Effector CD4-positive, alpha-beta T cell (primary cell): ENCODE measurements at places on chromosomes 6 and 20.

DNA sequence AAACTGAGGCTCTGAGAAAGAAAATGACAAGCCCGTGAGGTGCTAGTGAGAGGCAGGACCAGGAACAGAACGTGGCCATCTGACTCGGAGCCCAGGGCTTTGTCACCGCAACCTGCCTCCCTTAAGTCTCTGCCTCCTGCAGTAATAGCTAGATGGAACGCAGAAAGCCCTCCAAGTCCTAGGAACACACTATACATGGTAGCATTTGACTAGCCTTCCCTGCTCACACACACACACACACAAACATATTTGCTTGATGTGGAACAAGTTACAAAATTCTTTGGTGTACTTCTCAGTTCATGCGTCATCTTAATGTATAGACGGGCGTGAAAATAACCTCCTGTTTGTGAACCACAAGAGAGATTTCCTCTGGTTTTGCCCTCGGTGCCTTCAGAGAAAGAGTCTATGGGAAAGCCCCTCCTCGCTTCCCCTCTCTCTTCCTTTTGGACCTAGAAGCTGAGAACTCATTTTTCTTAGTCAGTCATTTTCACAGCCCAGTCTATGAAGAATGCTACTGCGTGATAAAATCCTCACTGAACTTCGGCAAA, 38.8 kb downstream of the C6orf52 start:
- DNase-seq: no peak

DNA sequence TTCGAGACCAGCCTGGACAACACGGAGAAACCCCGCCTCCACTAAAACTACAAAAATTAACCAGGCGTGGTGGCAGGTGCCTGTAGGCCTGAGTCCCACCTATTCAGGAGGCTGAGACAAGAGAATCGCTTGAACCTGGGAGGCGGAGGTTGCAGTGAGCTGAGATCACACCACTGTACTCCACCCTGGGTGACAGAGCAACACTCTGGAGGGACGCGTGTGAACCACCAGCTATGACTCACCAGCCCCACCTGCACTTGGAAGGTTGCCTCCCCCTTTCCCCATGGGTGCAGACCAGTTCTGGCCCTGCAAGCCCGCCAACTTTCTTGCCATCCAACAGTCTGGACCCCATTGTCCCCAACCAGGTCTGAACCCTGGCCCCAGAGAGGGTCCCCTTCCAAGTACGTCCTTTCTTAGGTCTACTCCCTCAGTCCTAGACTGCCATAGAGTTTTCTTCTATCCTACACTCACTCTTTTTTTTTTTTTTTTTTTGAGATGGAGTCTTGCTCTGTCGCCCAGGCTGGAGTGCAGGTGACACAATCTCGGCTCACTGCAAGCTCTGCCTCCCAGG, 29.2 kb downstream of the ATP9A start:
- DNase-seq: no peak

DNA sequence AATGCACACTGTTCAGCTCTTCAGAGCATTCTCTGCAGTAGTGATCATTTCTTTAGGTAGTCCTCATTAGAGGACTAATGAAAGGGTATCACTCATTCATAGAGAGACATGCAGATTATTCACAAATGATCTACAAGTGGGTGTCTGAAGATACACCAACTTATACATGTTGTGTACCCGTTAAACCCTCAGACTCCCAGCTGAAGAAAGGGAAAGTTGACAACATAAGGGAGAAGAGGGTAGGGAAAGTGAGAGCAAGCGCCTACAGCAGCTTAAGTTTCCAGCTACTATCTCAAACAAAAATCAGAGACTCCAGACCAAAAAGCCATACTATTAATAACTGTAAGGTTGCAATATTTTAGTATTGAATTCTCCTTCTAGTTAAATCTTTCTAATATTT, 37.1 kb downstream of the FAXC start:
- DNase-seq: no peak

DNA sequence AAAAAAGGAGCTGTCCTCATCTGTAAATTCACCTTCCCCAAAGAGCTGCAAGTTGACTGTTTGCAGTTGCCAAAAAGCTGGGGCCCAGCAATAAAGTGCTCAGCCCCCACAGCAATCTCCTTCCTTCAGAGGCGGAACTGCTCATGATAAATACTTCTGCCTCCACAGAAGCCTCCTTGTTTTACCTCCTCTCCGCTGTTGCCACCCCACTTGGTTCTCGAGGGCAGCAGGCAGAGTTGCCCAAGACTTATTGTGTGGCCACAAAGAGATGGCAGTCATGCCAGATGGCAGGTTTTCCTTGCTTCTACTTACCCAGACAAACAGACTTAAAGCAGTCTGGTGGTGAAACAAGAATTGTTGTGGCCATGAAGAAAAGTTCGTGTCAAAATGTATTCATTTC, 66.3 kb downstream of the SLX4IP start:
- DNase-seq: no peak

GRCh38 chr6:33251395-33252012, 20.2 kb downstream of the VPS52 start:
- DNase-seq: no peak

- no peak for DNase-seq
Observed at GRCh38 chr6:39407446-39407993, 85.0 kb upstream of the KCNK16 start.

GRCh38 chr6:128883906-128884305, 968 bp downstream of the LAMA2 start:
- DNase-seq: no peak

DNA sequence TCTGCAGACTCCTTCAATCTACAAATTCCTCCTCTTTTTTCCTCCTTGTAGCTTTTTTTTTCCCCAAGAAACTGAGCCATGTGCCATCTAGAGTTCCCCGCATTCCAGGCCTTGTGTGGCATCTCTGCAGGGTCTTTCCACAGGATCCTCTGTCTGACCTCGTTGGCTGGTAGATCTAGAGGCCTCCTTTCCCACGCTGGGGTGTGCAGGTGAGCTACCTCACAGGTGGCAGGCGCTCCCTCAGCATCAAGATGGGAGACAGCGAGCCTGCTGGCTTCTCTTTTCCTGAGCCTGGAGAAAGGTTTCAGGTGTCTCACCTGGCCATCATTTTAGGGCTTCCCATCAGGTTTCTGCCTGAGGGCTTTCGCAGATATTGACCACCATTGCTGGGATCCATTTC, 9.6 kb upstream of the NELFCD start:
- DNase-seq: no peak

GRCh38 chr6:90432041-90432775, 135.6 kb upstream of the BACH2 start:
- DNase-seq: no peak

GRCh38 chr6:170584954-170585498, 589 bp upstream of the PDCD2 start:
- no peak for DNase-seq

DNA sequence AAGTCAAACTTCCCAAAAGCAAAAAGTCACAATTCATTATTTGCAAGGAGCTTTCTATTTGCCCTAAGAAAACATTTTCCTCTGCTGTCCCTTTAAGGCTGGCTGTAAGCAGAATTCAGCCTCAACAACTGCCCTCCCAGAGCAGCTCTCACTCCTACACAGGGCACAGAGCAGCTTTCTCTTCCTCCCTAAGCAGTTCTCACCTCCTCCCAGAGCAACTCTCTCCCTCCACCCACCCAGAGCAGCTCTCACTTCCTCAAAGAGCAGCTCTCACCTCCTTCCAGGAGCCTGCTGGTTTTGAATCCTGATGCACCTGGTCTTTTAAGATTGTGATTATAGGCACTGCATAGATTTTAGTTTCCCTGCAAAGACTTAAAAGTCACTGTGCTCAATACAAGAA, 120.6 kb upstream of the TMEM181 start:
- DNase-seq: no peak

GRCh38 chr20:2133318-2134183, 31.9 kb downstream of the STK35 start:
- DNase-seq: no peak

DNA sequence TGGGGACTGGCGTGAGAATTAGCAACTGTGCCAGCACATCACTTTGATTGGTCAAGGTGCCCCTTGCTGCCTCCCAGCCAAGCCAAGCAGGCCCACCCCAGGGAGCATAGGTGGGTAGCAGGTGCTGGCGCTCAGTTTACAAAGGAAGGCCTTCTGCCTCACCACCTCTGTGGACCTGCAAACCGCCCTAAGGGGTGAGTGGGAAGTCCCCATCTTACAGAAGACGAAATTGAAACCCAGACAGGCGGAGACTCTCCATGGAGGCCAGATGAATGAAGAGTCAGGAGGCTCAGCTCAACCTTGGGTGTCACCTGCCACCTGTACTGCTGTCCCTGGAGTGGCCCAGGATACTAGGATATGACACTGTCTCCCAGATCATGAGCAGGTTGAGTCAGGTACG, 21.5 kb upstream of the MAS1L start:
- DNase-seq: no peak

DNA sequence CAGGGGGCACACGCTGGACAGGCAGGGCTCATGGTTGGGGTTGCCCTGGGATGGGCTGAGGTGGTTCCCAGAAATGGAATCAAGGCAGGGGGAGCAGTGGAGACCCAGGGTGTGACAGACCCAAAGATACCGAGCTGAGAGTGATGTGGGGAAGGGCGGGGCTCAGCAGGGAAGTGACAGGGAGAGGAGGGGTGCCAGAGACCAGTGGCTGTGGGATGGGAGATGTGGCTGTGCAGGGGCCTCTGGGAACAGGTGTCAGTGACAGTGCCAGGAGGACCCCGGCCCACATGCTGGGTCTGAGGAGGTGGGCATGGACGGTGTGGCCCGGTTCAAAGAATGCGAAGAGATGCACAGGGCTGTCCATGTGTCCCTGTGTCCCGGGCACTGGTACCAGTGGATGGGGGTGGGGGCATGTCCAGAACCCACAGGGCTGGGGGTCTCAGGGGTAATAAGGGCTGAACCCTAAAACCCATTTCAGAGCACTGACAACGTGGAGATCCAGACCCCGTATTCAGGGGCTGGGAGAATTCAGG, 1.0 kb downstream of the CABLES2 start:
- no peak for DNase-seq

DNA sequence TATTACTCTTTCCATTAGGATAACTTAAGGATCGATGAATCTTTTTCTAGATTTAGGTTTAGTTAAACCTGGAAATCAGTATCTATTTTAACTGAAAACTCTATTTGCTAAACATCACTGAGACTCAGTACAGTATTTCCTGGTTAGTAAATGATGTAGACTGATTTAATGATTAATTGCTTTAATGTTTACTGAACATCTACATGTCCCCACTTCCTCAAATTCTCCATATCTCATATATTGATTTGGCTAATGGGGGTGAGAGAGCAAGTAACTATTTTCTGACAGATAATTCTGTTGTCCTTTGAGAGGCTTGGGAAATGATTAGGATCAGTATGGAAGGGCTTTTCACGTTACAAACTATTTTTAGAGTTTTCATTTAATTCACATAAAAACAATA, 10.3 kb downstream of the MKKS start:
- DNase-seq: no peak
